ENCODE measurements at places on chromosomes 2 and 18.

DNA sequence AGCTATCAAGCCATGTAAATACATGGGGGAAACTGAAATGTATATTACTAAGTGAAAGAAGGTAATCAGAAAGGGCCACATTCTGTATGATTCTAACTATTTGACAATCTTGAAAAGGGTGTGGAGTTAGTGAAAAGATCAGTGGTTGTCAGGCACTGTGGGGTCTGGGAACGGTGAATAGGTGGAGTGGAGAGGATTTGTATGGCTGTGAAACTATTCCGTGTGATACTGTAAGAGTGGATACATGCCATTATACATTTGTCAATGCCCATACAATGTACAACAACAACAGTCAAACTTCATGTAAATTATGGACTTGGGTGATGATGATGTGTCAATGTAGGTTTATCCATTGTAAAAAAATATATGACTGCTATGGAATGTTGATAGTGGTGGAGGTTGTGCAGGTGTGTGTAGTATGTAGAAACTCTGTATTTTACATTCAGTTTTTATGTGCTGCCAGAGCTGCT lies 1116.2 kb downstream of the SUCLG1 start:
- DNase-seq, result peak; percentile 4

- DNase-seq, result peak; percentile 63
Observed at GRCh38 chr2:137467246-137467862, 496.9 kb upstream of the HNMT start.

DNA sequence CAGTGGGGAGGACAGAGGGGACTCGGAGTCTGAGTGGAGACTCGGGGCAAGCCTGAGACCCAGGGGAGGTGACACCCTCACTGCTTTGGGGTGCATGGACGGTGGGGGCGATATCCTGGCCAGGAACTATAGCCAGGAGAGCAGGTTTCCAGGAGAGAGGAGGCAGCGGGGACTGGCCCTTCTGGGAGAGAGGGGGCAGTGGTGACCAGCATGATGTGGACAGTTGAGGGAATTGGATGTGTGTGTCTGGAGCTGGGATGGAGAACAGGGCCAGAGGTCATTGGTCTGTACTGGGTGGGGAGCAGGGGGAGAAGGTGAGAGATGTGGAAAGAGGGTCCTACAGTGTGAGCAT lies 63.6 kb downstream of the ACKR3 start:
- DNase-seq, result no peak

DNA sequence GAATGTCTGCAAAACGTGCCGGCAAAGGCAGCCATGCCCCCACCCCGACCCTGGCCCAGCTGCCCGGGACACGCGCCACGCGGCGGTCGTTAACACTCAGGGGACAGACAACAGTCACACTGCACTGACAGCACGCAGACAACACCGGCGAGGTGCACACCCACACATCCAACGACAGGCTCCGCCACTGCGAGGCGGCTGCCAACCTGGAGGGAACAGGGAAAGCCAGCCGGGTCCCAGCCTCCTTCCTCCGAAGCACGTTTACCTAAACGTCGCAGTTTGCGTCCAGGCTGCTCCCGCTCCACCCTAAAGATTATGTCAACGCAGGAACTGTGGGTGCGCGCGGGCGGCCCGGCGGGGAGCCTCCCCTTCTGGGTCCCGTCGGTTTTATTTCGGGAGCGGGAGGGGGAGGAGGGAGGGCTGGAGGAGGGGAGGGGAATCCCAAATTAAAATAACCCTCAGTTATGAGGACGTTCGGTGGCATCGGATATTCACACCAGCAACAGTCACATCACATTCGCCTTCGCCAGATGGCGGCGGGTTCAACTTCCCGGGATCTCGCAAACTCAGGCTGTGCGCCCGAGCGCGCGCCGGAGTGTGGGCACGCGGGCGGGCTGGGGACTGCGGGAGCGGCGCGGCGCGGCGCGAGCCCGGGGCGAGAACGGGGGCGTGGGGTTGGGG lies 644 bp downstream of the PTGR3 start:
- DNase-seq, result peak; percentile 50

DNA sequence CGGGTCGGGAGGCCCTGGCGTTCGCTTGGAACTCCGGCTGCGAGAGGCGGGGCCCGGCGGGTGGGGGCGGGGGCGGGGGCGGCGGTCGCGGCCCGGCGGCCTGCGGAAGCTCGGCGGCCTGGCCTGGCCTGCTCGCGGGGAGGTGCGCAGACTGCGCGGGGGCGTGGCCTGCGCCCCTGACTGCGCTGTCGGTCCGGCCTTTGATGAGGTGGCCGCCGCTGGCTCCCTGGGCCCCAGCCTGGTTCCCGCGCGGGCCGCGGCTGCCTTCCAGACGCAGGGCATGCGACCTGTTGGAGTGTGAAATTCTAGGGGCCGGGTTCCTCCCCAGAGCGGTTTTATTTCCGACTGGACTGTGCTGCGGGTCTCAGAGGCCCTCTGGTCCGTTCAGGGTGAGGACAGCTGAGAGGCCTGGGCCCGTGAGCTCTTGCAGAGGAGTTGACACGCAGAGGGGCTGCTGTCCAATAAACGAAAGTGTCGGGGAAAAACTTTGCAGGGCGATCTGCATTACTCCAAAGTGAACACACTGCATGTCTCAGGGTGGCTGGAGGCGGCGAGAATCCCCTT lies 629 bp downstream of the NRBP1 start:
- peak; percentile 92 for DNase-seq

DNA sequence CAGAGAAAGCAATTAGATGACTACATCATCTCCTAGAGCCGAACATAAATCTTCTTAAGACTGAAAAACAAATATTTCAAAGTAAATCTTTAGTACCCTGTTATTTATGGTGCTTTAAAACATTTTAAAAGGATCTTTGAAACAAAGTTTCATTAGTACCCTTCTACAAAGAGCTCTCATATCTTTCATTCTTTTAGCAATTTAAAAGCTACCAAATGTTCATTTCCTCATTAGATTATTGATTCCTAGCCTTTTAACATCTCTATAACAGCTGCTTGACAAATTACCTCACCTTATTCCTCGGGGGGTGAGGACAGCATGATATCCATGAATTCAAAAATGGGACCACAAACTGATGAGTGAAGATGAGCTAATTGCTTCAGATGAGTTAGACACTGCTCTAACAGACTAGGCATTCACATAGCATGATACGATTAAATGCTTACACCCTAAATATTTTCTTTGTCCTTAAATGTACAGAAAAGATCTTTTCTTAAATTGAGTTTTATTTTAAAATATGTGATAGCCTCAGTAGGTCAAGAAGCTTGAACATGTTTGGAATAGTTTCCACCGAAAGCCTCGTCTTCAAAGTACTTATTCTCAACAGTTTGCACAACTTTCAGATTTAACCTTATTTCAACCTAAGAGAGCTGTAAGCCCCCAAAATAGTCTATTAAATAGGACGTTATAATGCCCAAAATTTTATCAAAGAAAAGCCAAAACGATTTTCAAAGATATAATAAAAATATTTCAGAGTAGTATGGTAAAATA lies 2.1 kb downstream of the ATAD2B start:
- no peak for DNase-seq

GRCh38 chr2:222950638-222951285 lies 89.9 kb downstream of the ACSL3 start:
- DNase-seq, result no peak

DNA sequence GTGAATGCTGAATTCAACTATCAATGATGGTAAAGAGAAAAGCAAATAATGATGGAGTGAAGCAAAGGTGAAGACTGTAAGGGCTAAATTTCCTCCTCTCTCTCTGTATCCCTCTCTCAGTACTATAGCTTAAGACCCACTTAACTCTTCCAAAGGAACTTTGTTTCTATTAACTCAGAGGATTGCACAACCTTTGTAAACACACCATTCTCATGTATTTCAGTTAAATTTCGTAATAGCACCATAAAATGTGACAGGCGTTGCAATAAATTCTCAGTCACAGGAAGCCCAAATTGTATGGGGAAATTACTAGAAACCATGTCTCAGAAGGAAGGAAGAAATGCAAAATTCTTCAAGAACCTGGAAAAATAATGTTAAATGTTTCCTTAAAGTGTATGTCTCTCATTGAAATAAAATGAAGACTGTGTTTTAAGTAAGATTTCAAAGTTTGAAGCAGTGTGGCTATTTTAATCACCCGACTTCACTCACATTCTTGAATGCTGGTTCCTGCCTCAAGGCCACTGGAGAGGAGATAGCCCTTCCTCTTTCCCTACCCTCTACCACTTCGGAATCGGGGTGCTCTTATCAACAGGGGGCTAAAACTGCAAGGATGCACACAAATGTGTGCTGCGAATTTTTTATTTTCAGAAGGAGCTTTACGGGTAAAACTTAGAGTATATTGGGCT lies 112.1 kb downstream of the FTCDNL1 start:
- no peak for DNase-seq

DNA sequence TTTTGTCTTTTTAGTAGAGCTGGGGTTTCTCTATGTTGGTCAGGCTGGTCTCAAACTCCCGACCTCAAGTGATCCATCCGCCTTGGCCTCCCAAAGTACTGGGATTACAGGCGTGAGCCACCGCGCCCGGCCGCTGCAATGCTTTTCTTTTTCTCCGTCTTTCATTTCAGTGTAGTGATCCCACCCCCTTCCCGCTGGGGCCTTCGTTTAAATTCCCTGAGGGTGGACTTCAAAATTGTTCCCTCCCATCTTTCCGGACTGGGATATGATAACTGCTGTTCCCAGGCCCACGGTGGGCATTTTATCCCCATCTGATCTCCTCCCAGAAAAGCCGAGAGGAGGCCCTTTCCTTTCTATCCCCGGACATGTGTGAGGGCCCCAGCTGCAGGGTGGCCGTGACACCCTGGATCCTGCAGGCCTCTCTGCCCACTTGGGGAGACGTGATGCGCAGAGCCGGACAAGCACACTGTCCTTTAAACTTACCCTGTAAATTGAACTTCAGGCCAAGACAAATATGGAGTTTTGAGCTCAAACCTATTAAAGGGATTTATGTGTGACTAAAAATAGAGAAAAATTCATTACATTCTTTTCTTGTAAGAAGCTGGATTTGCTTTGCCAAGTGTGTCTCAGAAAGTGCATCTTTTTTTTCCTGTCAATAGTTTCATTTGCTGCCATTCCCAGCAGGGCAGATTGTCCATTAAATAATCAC lies 54.5 kb upstream of the AFF3 start:
- DNase-seq, result no peak

GRCh38 chr2:54709336-54709809 lies 14.1 kb upstream of the EML6 start:
- DNase-seq, result no peak

- DNase-seq, result peak; percentile 47
Observed at GRCh38 chr2:234496055-234496834, 636 bp downstream of the ARL4C start.
